ENCODE measurements at places on chromosomes 6 and 20.
A peak's percentile ranks its signal among the peaks of the same experiment; 100 is the strongest.

- no peak for DNase-seq
Observed at GRCh38 chr6:156776470-156776839, 723 bp upstream of the ARID1B start.

- no peak for DNase-seq
Observed at GRCh38 chr6:14674458-14674857, 556.9 kb downstream of the CD83 start.

- DNase-seq, result peak; percentile 100
Observed at GRCh38 chr6:39882531-39882899, 51.7 kb downstream of the MOCS1 start.

DNA sequence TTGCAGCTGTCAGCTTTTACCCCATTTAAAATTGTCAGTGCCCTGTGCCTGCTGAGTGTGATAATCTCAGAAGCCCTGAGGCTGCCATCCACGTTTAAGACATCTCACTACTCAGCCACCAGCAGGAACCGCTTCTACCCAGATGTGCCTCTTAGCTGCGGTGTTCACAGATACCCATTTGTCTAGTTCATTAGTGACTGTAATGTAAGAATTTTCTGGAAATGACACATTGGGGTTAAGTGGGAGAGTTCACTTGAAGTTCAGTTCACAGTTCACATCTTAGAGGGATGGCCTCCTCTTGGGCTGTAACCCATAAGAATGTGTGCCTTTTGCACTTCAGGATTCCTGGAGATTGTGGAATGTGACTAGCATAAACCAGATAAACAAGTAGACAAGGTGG is 477.7 kb downstream of the BTBD3 start:
- DNase-seq, result no peak

- DNase-seq, result no peak
Observed at GRCh38 chr6:132019586-132019985, 68.4 kb upstream of the CCN2 start.

- peak; percentile 66 for DNase-seq
Observed at GRCh38 chr20:53579581-53580375, 13.9 kb downstream of the ZNF217 start.

DNA sequence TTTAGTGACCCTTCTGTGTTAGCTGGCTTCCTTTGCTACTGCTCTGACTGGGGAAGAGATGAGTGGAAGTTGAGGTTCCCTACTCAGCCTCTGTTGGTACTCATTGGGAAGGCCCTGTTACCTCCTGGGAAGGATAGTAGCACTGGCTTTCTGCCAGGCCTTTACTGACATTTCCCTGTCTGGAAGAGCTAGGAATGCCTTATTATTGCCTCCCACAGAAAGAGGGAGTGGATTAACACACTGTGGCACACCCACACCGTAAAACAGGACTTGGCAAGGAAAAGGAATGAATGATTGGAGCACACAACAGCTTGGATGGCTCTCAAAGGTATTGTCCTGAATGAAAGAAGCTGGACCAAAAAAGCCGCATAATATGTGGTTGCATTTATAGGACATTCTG is 12.2 kb downstream of the ZNF831 start:
- DNase-seq, result no peak

DNA sequence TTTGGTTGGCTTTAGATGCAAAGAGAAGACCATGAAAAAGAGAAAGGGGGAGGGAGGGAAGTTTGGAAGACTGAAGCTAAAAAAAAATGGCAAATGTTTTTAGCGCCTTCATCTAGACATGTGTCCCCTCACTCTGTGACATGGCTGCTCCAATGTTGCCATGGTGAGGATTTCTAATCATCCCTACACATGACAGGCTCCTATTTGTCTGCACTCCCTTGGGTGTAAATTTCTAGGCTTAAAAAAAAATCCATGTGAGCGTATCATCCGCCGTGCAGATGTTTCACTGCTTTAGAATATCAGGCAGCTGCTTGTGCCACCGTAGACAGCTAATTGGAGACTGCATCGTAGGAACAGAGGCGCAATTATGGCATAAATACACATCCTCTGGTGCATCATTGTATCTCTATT is 761.1 kb upstream of the MMS22L start:
- no peak for DNase-seq

DNA sequence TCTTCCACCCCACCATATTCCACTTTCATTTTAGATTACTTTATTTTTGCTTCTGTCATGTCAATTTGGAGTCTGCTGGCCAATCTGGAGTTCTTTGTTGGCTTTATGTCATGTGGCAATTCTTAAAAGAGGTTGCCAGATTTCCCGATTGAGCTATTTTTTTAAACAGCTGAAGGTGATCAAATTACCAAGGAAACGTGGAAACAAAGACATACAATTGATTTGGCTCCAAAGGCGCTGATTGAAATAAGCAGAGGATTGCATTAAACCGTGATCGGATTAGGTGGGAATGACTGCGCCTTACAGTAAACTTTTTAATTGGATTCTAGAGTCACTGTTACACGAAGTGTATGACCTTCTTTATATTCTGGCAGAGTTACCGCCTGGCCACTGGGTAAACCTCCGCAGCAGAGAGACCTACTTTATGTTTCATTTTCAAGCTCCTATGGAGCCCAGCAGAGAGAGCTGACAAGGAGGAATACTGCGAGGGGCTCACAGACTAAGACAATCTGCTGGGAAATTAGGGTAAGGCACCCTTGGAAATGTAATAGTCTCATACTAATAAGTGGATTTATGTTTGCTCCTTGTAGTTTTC is 37.9 kb downstream of the SIM1 start:
- no peak for DNase-seq

DNA sequence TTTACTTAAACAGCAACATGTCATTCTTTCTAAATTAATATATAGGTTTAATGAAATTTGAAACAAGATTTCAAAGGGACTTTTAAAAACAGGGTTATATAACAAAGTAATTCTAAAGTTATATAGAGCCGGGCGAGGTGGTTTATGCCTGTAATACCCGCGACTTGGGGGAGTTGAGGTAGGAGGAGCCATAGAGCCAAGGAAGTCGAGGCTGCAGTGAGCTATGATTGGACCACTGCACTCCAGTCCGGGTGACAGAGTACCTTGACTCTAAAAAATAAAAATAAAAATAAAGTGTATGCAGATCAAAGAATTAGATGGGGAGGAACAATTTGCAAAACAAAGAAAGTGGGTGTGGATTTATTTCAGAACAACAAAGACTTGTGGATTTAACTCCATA is 151.1 kb upstream of the GLP1R start:
- DNase-seq, result no peak

DNA sequence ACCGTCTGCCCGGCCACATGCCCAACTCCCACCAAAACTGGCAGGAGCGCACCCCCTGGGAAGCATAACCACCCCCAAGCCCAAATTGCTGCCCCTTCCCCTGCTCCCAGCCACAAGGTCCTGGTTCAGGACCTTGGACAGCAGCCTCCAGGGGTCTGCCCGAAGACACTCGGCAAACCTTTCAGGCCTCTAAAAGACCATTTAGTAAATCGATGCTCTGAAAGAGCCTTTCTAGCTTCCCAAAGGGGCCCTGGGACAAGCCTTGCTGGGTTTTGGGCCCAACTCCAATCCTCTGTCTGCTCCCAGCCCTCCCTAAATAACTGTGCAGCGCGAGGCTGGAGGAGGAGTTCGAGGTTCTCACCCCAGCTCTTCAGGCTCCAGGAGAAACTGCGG is 30.5 kb downstream of the GRM4 start:
- no peak for DNase-seq

DNA sequence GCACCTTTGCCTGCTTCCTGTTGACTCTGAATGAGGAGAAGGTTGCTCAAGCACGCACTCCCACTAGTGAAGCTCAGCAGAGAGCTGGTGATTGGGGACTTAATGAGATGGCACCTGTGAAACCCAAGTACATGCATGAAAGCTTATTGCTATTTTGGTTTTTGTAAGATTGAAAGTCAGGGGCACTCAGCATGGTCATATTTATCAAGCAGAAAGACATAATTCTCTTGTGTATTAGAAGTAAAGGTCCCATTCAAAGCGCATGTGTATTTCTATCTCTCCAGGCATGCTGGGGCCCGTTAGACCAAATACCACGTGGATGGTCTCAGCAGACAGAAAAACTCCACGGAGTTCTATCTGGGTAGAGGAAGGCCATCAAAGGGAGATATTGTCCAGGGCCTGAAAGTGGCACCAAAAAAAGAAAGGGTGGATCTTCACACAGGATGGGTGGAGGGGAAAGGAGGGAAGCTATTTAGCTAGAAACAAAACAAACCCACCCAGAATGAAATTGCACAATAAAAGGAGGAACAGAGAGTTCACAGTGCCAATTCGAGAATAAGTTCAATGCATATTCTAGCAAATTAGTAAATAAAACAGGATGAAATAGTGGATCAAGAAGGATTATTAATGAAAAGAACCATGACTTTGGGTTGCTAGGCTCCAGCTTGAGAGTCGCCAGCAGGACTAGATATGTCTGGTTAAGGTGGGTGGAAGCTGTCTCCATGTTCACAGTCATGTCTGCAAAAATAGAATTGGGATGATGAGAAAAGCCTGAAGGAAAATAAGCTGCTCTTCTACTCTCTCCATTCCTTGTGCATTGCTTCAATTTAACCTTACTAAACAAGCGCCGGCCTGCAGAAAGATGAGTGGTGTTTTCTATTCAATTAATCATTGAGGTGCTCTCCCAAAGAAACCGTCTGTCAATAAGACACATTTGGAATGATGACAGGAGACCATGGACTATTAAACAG is 224.9 kb upstream of the DTNBP1 start:
- DNase-seq, result no peak

DNA sequence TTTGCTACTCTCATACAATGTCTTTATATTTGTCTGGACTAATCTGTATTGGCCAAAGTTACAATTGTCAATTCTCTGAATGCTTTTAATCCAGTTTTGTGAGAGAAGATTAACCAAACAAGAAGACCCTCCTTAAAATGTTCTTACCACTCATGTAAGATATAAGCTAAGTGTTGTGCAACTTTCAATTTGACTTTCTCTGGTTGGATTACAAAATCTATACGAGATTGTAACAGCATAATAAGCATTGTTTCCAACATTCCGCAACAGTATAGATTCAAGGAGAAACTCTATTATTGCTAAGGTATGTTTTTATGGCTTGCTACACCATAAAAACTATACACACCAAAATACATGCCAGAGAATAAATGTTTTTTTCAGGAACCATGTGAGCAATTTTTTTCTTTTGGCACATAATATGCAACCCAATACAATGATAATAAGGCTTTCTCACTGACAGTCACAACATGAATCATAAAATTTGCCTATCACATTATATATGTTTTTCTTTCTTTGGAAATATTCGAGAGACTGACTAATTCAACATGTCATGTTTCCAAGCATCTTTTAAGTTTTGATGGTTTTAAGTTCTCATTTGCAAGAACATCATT is 12.2 kb upstream of the TRPC4AP start:
- DNase-seq, result no peak

DNA sequence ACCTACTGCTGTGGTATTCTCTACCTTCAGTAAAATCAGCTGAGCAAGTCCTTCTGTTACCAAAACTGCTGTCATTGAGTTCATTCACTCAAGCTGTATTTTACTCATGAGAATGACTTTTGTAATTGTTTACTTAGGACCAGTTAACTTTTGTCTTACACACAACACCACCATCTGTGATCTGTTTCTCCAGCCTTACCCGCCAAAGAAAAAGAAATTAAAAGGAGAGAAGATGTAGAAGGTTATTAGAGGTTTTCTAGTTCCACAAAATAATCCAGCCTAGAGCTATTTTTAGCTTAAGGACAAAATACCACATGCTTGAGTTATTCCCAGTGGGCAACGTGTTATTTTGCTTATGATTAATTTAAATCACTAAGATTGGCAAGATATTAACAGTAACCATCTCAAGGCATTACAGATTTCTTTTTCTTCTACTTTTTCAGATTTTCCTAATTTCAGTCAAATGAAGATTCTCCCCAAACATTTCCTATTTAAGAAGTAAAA is 38.2 kb downstream of the FAM8A1 start:
- peak; percentile 4 for DNase-seq

- no peak for DNase-seq
Observed at GRCh38 chr6:75049308-75049707, 156.5 kb downstream of the COL12A1 start.

- DNase-seq, result no peak
Observed at GRCh38 chr6:167453082-167453446, 128.2 kb downstream of the TTLL2 start.

DNA sequence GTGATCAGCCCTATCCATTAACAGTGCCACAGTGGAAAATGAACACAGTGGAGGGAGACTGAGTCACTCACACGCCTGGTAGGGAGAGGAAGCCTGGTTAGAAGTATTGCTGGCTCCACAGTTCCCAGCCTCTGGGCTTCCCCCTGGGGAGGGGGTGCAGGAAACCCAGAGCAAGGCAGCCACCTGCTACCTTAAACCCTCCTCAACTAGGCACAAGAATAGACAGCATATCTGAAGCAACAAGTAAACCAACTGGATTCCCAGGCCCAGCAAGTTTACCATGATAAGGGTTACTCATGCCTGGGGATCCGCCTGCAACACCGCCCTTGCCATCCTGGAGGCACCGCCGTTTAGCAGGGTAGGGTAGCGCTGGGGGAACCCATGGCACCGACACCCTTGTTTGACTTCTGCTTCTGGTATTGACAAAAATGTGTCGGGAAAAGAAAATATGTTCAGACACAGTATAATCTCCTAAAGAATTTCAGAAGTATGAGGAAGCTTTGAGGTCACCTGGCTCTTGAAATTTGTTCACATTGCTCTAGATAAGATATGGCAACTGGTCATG is 38.3 kb downstream of the SLC22A23 start:
- no peak for DNase-seq

DNA sequence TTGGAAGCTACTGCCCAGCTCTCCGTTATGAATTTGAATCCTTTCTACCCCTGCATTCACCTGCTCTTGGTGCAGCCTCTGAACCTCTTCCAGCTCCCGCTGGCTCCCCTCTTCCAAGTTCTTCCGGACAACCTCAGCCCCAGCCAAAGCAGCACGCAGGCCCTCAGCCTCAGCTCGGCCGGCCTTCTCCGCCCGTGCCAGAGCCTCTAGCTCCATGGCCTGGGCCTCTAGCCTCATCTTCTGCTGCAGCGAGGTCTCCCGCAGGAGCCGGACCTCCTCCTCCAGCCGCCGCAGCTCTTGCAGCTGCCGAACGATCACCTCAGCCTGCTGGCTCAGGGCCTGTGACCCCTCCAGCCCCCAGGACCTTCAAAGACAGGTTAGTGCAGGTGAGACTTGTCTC is 3.2 kb downstream of the CCHCR1 start:
- DNase-seq, result no peak

GRCh38 chr6:155782739-155783459 is 327.3 kb upstream of the NOX3 start:
- peak; percentile 97 for DNase-seq

GRCh38 chr20:32524829-32525501 is 60.2 kb downstream of the NOL4L start:
- DNase-seq, result no peak

- no peak for DNase-seq
Observed at GRCh38 chr6:39407446-39407993, 85.0 kb upstream of the KCNK16 start.

- DNase-seq, result no peak
Observed at GRCh38 chr20:25485872-25486271, 78.4 kb downstream of the GINS1 start.

GRCh38 chr6:20789162-20789561 is 254.9 kb downstream of the CDKAL1 start:
- DNase-seq, result no peak
